ENCODE measurements at places on chromosomes 2 and 18.

DNA sequence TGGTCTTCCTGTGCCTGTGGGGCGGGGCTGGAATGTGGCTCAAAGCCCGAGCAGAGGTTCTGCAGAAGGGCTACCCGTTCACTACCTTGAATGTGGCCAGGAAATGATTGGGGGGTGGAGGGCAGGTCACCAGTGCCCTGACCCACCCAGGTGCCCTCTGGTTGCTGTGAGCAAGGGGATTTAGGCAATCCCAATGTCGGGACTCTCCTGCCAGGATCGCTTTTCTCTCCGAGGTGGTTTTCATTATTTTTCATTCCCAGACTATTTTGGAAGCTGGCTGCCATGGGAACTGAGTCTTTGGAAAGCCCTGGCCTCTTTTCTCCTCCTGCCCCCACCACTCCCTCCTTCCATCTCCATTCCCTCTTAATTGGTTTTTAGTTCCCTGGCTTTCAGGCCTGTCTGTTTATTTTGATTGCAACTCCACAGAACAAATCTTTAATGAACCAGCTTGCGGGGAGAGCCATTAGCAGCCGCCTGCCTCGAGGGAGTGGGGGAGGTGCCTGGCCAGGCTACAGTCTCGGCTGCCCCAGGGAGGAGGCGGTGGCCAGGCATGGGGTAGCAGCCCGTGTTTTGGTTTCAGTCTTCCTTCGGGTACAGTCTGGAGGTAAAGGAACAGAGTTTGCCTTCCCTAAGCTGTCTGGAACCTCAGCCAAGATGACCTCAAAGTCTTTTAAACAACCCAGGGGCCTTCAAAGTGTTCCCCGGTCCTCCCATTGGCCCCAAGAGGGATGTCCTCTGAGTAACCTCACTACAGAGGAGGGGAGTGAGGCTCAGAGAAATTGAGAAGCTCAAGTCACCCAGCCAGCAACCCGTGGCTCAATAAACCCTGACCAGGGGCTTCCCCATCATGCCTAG, 114.4 kb upstream of the HAAO start:
- DNase-seq = peak; percentile 48

DNA sequence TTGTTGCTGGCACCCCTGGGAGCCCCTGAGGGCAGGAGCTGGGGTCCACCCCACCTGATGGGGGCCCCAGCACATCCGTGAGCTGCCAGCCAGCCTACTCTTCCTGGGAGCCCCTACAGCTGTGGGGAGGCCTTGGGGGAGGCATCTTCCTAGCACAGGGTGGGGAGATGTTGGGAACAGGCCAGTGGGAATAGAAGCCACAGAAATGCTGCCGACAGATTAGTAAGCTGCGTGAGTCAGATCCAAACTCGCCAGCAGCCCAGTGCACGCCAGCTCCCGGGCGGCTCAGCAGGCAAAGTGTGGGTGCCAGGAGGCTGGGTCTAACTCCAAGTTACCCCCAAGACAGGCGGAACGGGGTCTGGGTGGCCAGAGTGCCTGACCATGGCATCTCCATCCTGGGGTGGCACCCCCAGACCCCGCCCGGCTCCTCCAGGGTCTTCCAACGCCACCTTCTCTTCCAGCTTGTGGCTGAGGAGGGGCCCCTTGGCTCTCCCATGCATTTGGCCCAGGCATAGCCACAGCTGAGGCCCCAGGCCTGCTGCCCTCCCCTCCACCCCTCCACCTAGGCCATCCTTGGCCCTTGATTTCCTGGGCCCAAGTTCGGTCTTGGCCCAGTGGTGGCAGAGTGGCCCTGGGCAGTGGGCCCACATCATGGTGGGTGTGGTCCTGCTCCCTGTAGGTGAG, 15.3 kb downstream of the CROCC2 start:
- DNase-seq = peak; percentile 96

DNA sequence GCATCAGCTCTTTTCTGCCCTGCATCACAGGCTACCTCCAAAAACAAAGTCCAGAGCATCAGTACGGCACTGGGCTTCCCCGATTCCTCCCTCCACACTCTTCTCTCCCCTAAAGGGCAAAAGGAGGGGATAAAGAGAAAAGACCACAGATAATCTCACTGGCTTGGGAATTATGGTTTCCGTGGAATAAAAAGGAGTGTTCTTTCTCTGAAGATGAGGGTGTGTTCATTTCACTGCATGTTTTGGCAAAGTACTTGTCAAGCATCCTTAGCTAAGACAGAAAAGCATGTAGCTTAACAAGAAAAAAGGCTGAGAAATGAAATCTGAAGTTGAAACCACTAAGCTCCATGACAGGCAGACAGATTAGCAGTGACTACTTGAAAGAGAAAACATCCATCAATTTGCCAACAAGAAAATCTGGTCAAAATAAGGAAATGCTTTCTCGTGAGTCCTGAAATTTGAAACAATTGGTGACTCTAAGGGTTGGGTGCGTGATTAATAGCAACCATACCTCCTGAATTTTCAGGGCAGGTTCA, 20.6 kb upstream of the DSG3 start:
- DNase-seq = no peak

DNA sequence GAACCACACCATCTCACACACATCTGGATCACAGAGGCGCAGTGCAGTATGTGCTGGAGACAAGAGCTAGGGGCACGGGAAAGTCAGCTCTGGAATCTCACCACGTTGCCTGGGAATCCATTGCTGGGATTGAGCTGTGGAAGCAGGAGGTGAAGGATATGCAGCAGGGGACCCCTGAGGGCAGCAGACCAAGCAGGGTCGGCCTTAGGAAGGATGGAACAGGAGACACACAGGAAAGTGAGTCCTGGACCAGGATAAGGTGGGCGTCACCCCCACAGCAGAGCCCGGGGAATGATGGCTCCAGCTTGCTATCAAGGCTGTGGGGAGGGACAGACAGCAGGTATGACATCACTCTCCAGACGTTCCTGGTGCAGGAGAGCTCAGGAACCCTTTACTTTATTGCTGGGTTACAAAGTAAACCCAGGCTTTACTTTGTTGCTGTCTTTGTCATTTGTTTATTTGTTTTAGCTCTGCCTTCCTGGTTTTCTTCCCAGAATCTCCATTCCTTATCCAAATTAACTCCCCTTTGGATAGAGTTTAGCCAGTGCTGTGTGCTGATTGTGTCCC, 329.8 kb upstream of the MYT1L start:
- no peak for DNase-seq

GRCh38 chr18:39624961-39625360, 2059.4 kb upstream of the CELF4 start:
- DNase-seq = peak; percentile 47

GRCh38 chr2:206031950-206032567, 53.9 kb downstream of the INO80D start:
- no peak for DNase-seq

DNA sequence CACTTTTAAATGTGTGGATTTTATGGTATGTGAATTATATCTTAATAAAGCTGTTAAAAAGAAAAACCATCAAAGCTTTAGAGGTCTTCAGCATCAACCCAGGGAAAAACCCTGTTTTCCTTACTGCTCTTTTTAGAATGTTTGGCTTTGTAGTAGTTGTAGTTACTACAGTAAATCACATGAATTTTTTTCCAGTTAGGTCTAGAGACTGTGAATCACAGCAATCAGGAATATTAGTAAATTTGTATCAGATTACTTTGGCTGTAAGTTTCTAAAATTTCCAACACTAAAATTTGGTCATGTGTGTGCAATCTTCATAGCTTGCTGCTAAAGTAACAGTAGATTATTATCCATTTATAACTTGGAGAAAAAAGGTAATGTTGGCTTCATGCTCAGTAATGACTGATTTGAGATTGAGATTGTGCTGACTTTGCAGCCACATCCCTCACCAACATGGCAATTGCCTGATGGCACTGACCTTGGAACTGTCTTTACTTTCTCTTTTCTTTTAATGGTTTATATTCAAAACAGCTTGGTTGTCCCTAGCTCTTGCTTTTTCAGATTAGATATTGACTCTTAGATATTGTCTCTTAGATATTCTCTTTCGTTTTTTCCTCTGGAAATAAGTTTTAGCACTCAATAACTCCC, 41.1 kb downstream of the LCLAT1 start:
- DNase-seq = peak; percentile 28

- no peak for DNase-seq
Observed at GRCh38 chr18:73047688-73048087, 179.9 kb upstream of the NETO1 start.

GRCh38 chr2:167492486-167492885, 604.2 kb downstream of the XIRP2 start:
- DNase-seq = peak; percentile 37

DNA sequence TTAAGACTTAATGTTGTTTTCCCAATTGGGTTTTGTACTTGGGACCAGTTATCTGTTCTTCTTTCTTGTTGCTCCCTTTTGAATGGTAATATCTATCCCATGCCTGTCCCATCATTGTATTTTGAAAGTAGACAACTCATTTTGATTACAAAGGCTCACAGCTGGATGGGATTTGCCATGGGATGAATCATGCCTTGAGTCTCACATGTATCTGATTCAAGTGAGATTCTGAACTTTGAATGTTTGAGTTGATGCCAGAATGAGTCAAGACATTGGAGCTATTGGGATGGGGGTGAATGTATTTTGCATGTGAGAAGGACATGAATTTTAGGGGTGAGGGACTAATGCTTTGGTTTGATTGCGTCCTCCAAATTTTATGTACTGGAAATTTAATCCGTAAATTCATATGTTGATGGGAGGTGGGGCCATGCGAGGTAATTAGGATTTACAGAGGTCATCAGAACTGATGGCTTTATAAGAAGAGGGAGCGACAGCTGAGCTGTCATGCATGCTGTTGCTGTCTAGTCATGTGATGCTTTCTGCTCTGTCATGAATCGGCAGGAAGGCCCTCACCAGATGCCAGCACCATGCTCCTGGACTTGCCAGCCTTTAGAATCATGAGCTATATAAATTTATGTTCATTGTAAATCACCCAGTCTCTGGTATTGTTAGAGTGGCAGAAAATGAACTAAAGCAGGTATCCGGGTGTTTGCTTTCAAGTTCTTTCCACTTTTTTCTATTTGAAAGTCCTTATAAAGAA, 741.3 kb upstream of the RAB6C start:
- DNase-seq = peak; percentile 94

DNA sequence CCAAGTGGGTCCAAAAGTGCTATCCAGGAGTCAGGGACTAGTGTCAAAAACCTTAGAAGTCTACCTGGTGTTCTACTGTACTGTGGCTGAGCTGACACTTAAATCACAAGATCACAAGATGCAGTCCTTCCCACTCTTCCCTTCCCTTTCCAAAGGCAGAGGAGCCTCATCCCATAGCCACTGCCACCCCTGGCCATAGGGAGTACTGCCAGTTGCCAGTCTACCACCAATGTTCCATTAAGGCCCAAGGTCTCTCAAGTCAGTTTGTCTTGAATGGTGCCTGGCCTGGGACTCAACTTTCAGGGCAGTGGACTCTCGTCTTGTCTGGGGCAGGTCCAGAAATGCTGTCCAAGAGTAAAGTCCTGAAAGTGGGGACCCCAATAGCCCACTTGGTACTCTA, 585.6 kb downstream of the NUP35 start:
- DNase-seq = no peak

- DNase-seq = no peak
Observed at GRCh38 chr2:181836583-181836982, 54.9 kb upstream of the ITPRID2 start.

GRCh38 chr2:134154246-134154645, 99.6 kb upstream of the MGAT5 start:
- no peak for DNase-seq

DNA sequence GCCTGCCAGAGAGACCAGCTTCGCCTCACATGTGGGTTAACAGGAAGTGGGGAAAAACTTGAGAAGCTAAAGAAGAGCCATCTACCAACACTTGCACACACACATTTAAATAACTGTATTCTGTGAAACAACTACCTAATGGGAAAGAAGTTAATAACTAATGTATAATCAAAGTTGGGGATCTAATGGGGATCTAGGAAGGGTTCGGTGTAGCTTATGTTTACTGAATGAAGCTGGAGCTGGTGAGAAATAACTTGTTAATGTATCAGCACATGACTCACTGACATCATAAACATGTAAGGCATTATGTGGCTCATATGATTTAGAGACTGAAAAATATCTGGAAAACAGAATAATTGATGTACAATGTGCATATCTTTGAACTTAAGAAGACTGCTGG, 421.3 kb upstream of the NXPH2 start:
- peak; percentile 2 for DNase-seq

GRCh38 chr2:186339716-186340115, 146.3 kb upstream of the ZC3H15 start:
- DNase-seq = peak; percentile 45

DNA sequence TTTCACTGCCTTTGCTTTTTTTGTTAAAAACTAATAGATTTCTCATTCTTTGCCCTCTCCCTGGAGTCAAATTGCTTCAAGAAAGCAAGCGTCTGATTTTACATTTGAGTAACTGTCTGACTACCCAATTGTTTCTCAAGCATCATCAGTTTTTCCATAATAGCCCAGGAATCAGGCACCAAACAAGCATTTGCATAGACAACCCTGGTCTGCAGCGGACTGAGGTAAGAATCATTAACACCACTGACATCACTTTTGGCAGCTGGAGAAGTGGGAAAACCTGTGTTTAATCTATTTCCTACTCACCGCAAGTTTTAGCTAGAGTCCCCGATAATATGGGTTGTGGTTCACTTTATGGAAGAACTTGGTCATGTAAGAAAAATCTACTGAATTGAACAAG, 55.7 kb downstream of the IRS1 start:
- DNase-seq = peak; percentile 50

- DNase-seq = peak; percentile 39
Observed at GRCh38 chr2:54456612-54457322, 640 bp downstream of the SPTBN1 start.

- no peak for DNase-seq
Observed at GRCh38 chr18:79118797-79119196, 49.6 kb downstream of the ATP9B start.

All from fibroblast of skin of abdomen (primary cell).